ENCODE measurements at places on chromosomes 7 and 10. TPM values are rescaled to one million over a fixed set of nuclear protein-coding genes. Genes with fewer than 3 reads are reported as not detected.

IMPDH1 gene
- 146 TPM for total RNA-seq

INSYN2A gene
- not detected for total RNA-seq

PRSS37 gene
- not detected for total RNA-seq

C10orf95 gene
- 0.22 TPM for total RNA-seq

RBAK gene
- total RNA-seq: 9.8 TPM

NEURL1 gene
- total RNA-seq: 0.13 TPM

DPY19L1 gene
- total RNA-seq: 30.1 TPM

HILPDA gene
- 31.1 TPM for total RNA-seq

SFRP5 gene
- total RNA-seq: not detected

OPALIN gene
- total RNA-seq: not detected

POU6F2 gene
- 0.39 TPM for total RNA-seq

ABCA13 gene
- total RNA-seq: 0.67 TPM

CDCA7L gene
- 10.9 TPM for total RNA-seq
